ENCODE measurements at places on chromosomes 16 and 17.

DNA sequence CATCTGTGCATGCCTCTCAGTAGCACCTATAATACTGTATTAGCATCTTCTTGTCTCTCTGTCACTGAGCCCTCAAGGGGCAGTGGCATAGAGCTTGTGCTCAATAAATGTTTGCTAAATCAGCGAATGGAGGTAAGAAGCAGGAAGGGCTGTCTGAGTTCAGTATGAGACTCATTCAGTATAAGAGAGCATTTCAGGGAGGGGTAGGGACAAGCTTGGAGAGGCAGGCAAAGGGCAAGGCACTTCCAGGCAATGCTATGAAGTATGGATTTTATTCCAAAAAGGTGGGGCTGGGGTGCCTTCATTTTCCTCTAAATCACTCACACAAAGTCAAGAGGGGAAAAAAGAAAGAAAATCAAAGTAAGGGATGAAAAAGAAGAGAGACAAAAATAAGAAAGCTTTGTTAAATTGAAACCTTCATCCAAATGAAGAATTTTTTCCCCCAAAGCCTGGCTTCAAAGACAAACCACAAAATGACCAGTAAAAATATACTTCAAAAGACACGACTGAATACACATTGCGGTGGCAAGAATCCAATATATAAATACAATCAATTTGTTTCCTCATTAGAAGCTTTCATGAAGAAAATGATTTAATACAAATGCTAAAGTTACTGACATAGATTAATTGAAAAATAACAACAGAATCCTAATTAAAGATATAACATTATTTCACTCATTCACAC, 51.2 kb downstream of the SKAP1 start:
- no peak for DNase-seq

GRCh38 chr17:74647871-74648672, 24.5 kb upstream of the CD300E start:
- DNase-seq, result no peak

DNA sequence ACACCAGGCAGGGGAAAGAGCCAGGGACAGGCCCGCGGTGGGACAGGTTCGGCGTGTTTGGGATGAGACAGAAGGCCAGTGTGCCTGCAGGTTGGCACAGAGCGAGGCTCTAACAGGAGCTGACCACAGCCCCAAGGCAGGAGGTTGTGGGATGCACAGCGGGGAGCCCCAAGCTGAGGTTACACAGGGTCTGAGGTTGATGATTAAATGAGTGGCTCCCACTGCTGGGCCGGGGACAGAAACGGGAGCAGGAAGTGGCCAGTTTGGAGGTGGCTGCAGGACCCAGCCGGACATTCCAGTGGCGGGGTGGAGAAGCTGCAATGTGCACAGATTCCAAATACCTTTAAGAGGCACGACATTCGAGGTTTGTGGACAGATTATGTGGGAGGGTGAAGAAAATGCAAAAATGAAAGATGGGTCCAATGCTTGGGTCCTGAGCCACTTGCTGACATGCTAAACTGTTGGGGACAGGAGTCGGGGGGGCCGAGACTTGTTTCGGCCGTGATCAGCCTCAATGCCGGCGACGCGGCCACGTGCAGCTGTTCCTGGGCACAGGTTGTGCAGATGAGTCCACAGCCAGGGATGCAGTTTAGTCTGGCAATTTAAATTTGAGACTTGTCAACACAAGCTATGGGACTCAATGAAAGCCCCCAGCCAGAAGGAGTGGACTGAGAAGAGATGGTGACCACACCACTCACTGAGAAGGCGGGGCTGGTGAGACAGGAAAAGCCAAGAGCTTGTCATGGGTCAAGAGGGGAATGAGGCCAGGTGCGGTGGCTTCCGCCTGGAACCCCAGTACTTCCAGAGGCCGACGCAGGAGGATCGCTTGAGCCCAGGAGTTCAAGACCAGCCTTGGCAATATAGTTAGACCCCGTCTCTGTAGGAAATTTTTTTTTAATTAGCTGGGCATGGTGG, 8.7 kb downstream of the ENPP7 start:
- DNase-seq, result no peak

GRCh38 chr16:49754495-49755312, 101.2 kb downstream of the ZNF423 start:
- peak; percentile 56 for DNase-seq

- DNase-seq, result no peak
Observed at GRCh38 chr16:59573528-59574271, 839.6 kb upstream of the GOT2 start.

DNA sequence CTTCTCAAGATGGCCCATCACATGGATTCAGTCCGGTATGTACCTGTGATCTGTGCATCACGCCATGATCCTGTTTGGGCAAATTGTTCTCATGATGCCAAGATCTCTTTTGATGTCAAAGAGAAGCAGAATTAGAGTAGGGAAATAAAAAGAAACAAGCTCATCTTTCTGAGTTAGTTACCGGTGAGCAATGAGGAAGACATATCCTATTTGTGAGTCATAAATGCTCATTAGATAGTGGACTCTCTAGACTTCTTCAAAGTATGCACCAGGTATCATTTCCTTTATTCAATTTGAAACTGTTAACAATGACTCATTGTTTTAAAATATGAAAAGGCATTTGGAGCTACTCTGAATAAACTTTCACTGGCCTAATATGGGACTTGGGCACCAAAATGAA, 8.0 kb upstream of the KRTAP4-12 start:
- no peak for DNase-seq

GRCh38 chr16:52350031-52350642, 196.8 kb downstream of the TOX3 start:
- DNase-seq, result no peak

- DNase-seq, result no peak
Observed at GRCh38 chr17:15438491-15439105, 28.8 kb downstream of the CDRT4 start.

DNA sequence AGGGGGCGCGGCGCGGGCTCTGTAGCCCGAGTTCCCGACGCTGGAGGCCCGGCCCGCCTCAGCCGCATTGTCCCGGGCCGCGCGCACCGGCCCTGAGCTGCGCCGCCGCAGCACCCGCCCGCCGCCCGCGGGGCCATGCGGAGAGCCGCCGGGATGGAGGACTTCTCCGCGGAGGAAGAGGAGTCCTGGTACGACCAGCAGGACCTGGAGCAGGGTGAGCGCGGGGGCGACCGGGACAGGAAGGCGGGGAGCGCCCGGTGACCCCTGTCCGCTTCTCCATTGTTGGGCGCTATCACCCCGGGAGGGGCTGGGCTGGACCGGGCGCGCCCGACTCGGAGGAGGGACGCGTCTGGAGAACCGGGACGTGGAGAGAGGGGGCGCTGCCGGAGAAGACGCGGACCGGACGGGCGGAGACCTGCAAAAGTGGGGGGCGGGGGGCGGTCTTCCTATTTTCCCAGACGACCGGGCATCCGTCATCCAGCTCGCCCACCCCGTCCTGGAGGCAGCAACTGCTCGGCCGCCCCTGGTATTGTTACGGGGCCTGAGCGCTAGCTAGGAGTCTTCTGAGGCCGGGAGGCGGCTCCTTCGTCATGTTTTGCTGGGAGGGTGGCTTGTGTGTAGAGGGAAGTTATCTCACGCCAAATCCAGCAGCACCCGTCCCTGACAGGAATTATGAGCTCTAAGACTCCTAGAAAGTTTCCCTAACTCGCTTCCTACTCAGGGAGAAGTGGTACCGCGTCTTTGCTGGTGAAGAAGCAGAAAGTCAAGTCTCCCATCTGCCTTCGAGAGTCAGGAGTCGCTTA, 678 bp downstream of the CDR2L start:
- peak; percentile 70 for DNase-seq

GRCh38 chr16:23476289-23476688, 23.3 kb upstream of the COG7 start:
- no peak for DNase-seq

- no peak for DNase-seq
Observed at GRCh38 chr17:39820541-39820940, 43.6 kb downstream of the IKZF3 start.

DNA sequence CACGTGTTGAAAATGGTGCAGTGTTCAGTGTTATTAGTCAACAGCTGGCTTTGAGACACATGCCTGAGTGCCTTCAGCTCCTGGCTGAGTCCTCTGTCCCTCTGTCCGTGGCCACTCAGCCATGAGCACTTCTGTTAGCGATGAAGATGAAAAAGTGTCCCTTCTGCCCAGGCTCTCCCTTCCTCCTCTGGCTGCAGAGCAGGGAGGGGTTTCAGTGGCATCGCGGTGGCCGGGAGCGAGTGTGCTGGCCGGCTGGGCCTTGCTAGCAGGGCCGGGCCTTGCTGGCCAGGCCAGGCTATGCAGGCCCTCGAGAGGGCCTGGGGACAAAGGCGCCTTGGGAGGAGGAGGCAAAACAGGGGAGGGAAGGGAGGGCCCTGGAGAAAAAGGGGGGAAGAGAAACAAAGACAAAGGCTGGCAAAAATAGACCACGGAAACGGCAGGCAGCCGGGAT, 47.7 kb downstream of the CMIP start:
- DNase-seq, result peak; percentile 39

- DNase-seq, result no peak
Observed at GRCh38 chr17:19755821-19756510, 7.9 kb upstream of the ALDH3A1 start.

DNA sequence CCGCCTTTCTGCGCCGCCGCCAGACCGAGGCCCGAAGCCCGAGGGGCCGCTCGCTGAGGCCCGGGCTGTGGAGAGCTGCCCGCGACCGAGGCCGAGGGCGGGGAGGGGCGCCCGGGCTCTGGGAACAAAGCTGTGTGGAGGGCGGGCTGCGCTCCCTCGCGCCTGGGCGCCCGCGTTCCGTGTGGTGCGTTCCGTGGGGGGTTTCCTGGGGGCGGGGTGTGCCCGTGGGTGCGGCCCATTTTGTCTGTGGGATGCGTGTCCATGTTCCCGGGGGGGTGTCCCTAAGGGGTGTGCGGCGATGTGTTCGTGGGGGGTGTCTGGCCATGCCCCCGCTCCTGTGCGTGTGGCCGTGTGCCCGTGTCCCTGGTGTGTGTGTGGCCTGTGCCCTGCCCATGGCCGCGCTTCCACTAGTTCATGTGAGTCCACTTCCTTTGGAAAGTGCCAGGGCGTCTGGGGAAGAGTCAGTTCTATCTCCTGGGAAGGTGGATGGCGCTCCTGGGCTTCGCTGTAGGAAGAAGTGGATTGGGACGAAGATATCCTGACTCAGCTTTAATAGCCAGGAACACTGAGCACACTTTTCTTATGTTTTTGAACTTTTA, 520 bp downstream of the JPT2 start:
- DNase-seq, result peak; percentile 34

DNA sequence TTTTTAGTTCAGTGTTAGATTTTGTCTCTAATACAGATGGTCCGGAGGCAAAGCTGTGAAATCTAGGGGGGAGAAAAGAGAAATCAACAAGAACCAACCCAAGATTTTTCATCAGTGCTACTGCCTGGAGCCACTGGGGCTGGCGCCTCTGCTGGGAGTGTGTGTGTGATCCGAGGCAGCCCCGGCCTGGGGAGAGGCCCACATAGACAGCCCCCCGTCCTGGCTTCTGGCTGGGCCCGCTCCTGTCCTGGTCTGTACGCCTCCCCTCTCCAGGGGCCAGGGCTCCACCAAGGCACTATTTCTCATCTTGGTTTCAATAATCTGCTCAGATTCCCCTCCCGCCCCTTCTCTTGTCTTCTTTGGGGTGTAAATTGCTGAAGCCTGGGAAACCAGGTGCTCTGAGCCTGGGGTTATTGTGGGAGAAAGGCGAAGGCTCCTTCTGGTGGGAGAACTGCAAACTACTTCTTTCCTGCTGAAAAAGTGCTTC, 7.8 kb downstream of the BAHCC1 start:
- no peak for DNase-seq

GRCh38 chr16:46733319-46733830, 14.8 kb downstream of the MYLK3 start:
- DNase-seq, result no peak

GRCh38 chr16:2238838-2239675, 2.8 kb downstream of the DNASE1L2 start:
- no peak for DNase-seq

DNA sequence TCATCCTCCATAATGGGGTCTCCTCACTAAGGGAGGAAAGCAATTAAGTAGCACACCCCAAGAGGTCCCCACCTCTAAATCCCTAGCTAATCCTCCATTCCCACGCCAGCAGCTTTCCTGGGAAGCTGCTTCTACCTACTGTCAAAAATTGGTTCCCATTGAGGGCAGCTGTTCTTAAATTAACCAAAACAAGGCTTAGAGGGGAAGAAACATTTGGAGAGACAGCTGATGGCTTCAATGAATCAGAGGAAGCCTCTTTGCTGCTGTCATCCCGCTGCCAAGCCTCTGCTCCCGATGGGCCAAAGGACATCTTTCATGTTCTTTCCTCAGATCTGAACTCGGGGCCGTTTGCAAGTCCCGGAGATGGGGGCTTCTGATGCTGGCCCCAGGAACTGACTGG, 26.6 kb downstream of the AIPL1 start:
- DNase-seq, result no peak

- no peak for DNase-seq
Observed at GRCh38 chr16:83891742-83892141, 7.2 kb upstream of the MLYCD start.

DNA sequence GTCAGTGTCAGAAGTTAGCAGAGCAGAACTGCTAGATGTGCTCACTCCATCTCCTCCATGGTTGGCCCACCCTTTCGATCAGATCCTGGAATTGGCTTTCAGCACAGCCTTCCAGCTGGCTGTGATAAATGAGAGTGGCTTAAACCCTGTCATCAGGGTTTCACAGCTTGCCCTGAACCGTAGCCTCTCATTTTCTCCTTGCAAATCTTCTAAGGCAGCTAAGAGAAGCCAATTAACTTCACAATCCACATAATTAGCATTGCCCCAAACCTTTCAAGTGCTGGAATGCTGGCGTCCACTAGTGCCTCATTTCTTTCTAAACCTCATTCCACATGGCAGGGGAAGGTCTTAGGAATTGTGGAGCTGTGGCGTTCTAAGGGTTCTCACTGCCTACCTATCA, 21.7 kb downstream of the MILR1 start:
- DNase-seq, result no peak

GRCh38 chr17:58818654-58819053, 63.0 kb downstream of the PPM1E start:
- no peak for DNase-seq

DNA sequence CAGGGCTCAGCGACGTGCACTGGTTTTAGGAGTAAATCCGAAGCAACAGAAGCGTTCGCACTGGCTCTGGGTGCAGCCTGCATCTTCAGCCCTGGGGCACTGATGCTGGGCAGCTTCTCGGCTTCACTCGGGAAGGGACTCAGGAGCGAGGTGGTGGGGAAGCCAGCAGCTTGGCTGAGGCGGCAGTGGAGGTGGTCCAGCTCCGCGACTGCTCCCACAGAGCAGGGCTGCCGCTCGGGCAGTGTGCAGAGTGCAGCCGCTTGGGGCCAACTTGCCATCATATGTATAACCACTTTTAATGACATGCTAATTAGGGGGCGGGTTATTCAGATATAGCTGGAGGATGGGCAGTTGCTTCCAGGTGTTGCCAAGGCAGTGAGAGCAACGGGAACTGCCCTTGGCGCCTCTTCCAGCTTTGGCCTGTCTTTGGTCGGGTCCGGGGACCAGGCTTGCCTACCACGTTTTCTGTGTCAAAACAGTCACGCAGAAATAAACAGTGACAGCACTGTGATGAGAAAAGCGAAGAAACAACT, 26.7 kb downstream of the METRNL start:
- DNase-seq, result no peak

All from endothelial cell (in vitro differentiated cells).